ENCODE measurements at places on chromosomes 12 and 14. TPM values are rescaled to one million over a fixed set of nuclear protein-coding genes. Genes with fewer than 3 reads are reported as not detected.

SLC22A17 gene
- 3.7 TPM for total RNA-seq

ITGA7 gene
- total RNA-seq: 47.0 TPM

RFLNA gene
- total RNA-seq: 21.1 TPM

GLIPR1L1 gene
- not detected for total RNA-seq

LRP10 gene
- total RNA-seq: 34.0 TPM

RITA1 gene
- 33.6 TPM for total RNA-seq

TMEM121 gene
- not detected for total RNA-seq

RNASE2 gene
- total RNA-seq: not detected

PZP gene
- not detected for total RNA-seq

KLHDC1 gene
- total RNA-seq: 0.98 TPM

BCL11B gene
- 0.05 TPM for total RNA-seq

MBIP gene
- 27.8 TPM for total RNA-seq

SCNN1A gene
- 53.5 TPM for total RNA-seq

LRP1 gene
- 106 TPM for total RNA-seq

HELB gene
- 3.9 TPM for total RNA-seq

RERGL gene
- not detected for total RNA-seq

SLCO1B1 gene
- total RNA-seq: 0.18 TPM

CRIP2 gene
- 1.5 TPM for total RNA-seq

RILPL2 gene
- 3.2 TPM for total RNA-seq

LTBR gene
- 197 TPM for total RNA-seq

INHBC gene
- total RNA-seq: not detected

BIN2 gene
- 0.18 TPM for total RNA-seq

TMEM229B gene
- 0.19 TPM for total RNA-seq

FBXW8 gene
- 12.2 TPM for total RNA-seq

PSMC1 gene
- total RNA-seq: 101 TPM

PPP1R1A gene
- 0.43 TPM for total RNA-seq

FOXM1 gene
- 222 TPM for total RNA-seq

GDF3 gene
- 0.41 TPM for total RNA-seq

DACT1 gene
- total RNA-seq: 0.74 TPM

HOTAIR gene
- total RNA-seq: 1.6 TPM

HHIPL1 gene
- 2.9 TPM for total RNA-seq

GPRC5A gene
- 73.9 TPM for total RNA-seq

NGB gene
- not detected for total RNA-seq

CIDEB gene
- 3.5 TPM for total RNA-seq

PROX2 gene
- not detected for total RNA-seq

BBOF1 gene
- 0.91 TPM for total RNA-seq

TMEM132C gene
- not detected for total RNA-seq

C12orf42 gene
- not detected for total RNA-seq

SAV1 gene
- total RNA-seq: 28.3 TPM

HEATR5A gene
- 41.9 TPM for total RNA-seq

GTF2A1 gene
- 35.1 TPM for total RNA-seq

RAB15 gene
- total RNA-seq: 92.5 TPM

CD163L1 gene
- total RNA-seq: 0.11 TPM

PLEKHH1 gene
- 32.4 TPM for total RNA-seq

KRT6C gene
- not detected for total RNA-seq

PLEKHD1 gene
- total RNA-seq: 0.50 TPM

OR11H6 gene
- total RNA-seq: not detected

SYNDIG1L gene
- not detected for total RNA-seq

PUS7L gene
- total RNA-seq: 29.1 TPM

CCDC177 gene
- total RNA-seq: 0.82 TPM
